ENCODE measurements at places on chromosomes 16 and 17.

- DNase-seq = no peak
Measured at GRCh38 chr16:78458588-78458987, 359.1 kb downstream of the WWOX start.

DNA sequence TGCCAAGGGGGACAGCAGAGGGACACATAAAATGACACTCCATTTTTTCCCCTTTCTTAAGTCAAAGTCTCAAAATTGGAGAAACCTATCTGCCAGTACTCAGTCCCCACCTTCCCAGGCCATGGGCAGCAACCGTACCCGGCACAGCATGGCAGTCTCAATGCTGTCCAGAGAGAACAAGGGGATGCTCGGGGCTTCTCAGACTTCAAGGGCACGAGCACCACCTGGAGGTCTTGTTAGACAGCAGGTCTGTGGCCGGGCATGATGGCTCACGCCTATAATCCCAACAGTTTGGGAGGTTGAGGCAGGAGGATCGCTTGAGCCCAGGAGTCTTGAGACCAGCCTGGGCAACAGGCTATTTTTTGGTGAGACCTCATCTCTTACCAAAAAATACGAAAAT, 3.2 kb downstream of the DNAH17 start:
- no peak for DNase-seq

GRCh38 chr16:73064212-73064993, 16.5 kb upstream of the ZFHX3 start:
- no peak for DNase-seq

DNA sequence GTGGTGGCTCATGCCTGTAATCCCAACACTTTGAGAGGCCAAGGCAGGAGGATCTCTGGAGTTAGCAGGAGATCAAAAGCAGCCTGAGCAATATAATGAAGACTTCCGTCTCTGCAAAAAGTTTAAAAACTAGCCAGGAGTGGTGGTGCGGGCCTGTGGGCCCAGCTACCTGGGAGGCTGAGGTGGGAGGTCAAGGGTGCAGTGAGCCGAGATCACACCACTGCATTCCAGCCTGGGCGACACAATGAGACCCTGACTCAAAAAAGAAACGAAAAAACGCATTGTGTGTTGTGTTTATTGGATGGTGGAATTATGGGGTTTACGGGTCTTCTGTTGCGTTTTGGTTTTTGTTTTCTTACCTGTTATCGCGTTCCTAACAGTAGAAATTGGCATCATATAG, 863 bp upstream of the DDX19A start:
- DNase-seq = no peak

- DNase-seq = no peak
Measured at GRCh38 chr17:63540590-63540989, 9.7 kb upstream of the DCAF7 start.

DNA sequence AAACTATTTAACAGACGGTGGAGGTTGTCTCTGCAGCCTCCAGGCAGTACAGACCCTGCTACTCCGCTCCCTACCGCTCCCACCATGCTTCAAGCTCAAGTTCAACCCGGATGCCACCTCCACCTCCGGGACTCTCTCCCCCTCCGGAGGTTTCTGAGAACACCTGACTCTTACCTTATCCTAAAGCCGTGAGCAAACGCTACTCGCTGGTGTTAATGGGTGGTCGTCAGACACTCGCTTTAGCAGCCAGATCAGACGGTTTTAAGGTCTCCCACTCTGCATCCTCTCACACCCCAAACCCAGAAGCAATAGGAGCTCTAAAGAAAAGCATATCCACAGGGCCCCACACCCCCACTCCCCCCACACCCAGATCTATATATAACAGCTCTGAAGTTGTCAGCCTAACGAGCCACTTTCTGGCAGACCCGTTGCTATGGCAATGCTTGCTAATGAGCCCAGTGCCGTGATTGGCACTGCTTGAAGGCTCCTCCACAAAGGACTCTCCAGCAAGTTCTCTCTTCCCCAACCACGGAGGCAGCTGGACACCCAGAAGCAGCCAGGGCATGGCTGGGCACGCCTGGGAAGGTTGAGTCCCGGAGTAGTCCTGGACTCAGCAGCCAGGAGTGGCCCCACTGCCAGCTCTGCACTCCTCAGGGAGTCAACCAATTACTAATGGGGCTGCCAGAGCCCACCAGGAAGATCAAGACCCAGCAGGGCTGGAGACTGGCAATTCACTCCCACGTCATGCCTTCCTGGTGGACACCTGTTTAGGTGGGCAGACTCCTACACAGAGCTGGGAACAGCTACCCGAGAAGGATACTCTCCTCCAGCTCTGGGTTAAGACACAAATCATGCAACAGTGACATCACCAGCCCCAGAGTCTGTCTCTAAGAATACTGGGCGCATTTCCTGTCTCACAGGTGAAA, 121.2 kb upstream of the RCVRN start:
- no peak for DNase-seq

DNA sequence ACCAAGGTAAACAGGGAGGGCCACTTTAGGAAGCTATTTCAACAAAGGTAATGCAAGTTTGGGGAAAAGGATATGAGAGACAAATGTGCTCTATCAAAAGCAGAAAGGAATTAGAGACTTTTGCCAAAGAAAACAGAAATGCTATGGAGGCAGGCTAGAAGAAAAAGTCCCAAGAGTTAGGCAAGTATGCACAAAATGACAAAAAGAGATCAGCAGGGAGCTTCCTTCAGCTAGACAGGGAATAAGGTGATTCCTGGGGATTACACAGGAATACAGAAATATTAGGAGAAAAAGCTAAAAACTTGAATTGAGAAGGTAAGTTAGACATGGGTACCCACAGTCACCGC, 2.4 kb downstream of the FXR2 start:
- DNase-seq = no peak

- DNase-seq = no peak
Measured at GRCh38 chr17:77590951-77591735, 367.4 kb upstream of the TNRC6C start.

GRCh38 chr16:1890024-1890707, 18.2 kb upstream of the MEIOB start:
- no peak for DNase-seq

DNA sequence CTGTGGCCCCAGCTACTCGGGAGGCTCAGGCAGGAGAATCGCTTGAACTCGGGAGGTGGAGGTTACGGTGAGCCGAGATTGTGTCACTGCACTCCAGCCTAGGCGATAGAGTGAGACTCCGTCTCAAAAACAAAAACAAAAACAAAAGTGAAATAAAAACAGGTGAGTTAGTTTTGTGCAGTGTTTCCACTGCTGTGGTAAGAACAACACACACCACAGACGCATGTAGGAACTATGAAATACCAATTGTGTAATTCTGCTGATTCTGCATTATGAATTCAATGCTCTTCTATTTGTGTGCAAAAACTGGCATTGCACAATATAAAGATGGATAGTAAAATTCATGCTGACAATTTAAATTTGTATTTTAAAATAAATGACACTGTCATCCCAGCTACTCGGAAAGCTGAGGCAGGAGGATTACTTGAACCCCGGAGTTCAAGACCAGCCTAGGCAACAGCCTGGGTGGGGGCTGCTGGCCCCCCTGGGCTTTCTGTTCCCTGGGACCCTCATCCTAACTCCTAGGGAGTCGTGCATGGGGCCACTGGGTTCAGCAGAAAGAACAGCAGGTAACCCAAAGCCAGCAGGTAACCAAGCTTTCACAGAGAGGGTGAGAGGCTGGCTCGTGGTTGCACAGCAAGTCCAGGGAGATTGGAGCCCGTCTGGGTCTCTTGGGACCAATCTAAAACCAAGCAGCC, 10.6 kb upstream of the RHBDF2 start:
- DNase-seq = no peak

- no peak for DNase-seq
Measured at GRCh38 chr17:76543826-76544545, 4.1 kb downstream of the PRCD start.

GRCh38 chr17:29461483-29462206, 71.5 kb downstream of the TAOK1 start:
- no peak for DNase-seq

- no peak for DNase-seq
Measured at GRCh38 chr17:34894964-34895363, 66.3 kb downstream of the CCT6B start.

DNA sequence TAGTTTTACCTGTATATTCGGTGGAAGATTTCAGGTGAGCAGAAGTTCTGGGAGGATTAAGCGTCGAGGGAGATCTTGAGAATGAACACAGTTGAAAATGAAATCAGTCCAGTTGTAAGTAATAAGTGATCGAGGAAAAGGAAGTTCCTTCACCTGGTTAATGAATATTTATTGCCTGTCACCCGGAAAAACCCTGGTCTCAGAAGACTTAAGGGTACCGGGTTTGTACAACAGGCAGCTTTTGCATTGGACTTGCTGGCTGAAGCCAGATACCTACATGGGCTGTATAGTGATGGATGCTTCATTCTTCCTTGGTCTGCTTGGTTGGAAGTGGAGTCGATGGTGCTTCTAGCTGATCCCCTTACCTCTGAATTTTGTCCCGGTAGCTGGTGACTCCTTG, 72.7 kb downstream of the PRKCA start:
- no peak for DNase-seq

GRCh38 chr17:73072219-73072962, 20.1 kb downstream of the SLC39A11 start:
- no peak for DNase-seq

DNA sequence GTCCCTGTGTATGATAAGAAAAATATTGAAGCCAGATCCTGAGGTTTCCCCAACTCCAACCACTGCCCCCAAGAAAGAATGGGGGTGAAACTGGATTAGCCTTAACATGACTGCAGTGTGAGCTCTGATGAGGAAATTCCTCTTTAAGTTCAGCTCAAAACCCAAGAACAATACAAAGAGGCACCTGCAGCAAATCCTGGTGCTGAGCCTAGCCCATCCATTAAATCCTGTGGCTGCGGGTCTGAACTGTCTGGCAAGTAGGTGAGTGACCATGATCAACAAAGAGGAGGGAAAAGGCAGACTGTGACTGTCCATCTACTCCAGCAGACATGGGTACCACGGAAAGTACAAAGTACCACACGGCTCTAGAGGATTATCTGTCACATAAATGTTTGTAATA, 64.2 kb downstream of the CREBBP start:
- DNase-seq = no peak

DNA sequence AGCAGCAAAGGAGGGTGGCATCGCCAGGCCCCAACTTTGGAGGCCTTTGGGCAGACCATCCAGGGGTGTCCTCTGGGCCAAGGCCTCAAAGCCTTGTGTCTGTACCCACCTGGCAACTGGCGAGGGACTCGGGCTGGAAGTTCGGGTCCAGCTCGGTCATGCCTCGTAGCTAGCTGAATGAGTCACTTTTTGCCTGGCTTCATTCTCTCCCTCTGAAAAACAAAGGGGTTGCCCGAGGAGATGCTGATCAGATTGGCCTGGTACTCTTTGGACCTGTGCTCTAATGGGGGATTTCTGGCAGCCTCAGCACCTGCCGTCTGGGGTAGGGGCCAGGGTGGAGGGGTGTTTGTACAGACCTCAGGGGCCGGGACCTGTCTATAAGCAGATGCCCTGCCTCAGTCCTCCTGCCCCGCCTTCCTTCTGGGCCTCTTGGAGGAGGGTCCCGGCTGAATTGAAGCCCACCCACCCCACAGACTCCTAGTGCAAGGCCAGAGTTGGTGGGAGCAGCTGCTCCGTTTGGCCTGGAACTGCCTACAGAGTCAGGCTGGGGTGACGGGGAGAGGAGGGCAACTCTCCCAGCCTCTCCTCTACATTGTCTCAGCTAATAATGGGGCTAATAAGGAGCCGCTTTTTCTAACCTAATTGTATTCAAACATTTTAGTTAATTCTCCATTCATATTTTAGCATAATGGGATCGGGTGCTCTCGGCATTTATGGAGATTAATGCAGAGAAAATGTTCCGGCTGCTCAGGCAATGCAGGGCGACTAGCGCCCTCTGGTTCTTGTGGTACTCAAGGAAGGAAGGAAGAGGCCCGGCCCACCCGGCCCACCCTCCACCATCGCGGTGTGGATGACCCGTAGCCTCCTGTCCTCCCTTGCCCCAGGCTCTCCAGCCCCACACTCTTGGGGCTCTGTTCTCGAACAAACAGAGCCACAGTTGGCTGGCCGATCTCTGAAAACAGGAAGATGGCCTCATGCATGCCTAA, 21.4 kb upstream of the ABCC3 start:
- no peak for DNase-seq

DNA sequence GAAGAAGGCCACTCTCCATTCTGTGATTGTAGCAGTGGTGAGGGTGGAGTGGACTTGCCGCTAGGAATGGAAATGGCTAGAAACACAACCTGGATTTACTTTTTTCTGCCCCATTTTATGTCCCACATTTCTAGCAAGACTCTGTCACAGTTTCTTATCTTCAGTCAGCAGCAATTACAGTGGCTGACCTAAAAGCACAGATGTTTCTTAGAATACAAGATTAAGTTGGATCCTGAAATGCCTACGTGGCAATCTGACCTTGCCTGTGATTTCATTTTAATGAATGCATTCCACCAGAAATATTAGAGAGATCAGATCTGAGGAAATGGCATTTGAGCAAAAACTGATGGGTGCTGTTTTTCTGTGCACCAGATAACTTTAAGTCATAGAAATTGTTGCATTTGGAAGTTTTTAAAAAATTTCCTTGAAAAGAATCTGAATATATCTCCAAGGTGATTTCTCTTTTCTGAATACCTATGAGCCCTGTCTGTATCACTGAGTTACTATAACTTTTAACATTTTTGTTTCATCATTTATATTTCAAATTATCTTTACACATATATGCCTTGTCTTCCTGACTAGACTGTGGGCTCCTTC, 5.4 kb downstream of the HEATR3 start:
- no peak for DNase-seq

DNA sequence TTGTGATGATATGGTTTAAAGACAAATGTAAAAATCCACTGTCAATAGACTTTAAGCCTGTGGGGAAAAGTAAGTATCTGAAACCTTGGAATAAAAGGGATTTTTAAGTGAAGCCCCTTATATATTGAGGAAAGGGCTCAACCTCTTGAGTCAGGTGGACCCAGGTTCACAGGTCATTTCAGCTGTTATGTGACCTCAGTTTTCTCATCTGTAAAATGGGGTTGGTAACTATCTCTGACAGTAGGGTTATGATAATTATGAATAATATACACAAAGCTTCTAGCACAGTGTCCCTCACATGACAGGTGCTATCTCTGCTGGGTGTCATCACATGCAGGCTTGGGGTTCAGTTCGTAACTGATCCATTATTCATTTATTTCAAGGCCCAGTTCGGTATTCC, 57.0 kb downstream of the USP10 start:
- no peak for DNase-seq

GRCh38 chr17:27928587-27928986, 35.4 kb upstream of the LYRM9 start:
- no peak for DNase-seq

- no peak for DNase-seq
Measured at GRCh38 chr17:64077379-64077778, 52.6 kb downstream of the ERN1 start.

DNA sequence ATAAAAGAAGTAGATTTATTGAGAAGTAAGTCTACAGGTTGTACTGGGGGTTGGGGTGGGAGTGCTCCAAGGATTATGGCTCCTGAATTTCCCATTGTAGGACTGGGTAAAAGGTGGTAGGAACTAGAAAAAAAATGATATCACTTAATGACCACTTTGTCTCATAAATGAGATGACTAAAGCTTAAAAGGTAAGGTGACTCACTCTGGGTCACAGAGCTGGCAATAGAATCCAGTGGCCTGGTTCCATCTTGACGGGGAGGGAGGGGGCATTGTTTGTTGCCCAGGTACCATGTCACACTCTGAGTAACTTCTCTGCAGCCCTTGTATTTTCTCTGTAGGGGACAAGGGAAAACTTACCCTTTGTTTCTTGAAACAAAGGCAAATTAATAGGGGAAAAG, 126.1 kb downstream of the PITPNC1 start:
- no peak for DNase-seq

GRCh38 chr17:79945591-79946255, 89.9 kb downstream of the TBC1D16 start:
- no peak for DNase-seq

GRCh38 chr17:57810721-57811637, 38.9 kb downstream of the MRPS23 start:
- DNase-seq = no peak
